A549 treated with ZK216348 at 1 μM for 4 hours (cell line): ENCODE measurements at places on chromosomes 4 and X. TPM values are rescaled to one million over a fixed set of nuclear protein-coding genes. Genes with fewer than 3 reads are reported as not detected.

GLRA2 gene
- total RNA-seq: not detected in 5 replicates

MMRN1 gene
- total RNA-seq: not detected in 5 replicates

CHST7 gene
- 15.8 to 33.8 TPM (median 29.4 TPM) in 5 replicates for total RNA-seq

CDS1 gene
- 0.41 to 0.92 TPM (median 0.61 TPM) in 5 replicates for total RNA-seq

NPY1R gene
- 0.11 TPM in 1 of 5 replicates, not detected in the others for total RNA-seq

LRP2BP gene
- total RNA-seq: 0.05 to 0.28 TPM (median 0.17 TPM) in 4 of 5 replicates, not detected in the other

FGFBP1 gene
- total RNA-seq: 3.8 to 5.6 TPM (median 4.7 TPM) in 5 replicates

ZNF630 gene
- 0.15 to 0.55 TPM (median 0.26 TPM) in 5 replicates for total RNA-seq

PRKG2 gene
- 0.66 to 1.4 TPM (median 0.92 TPM) in 5 replicates for total RNA-seq
